RKO (cell line): ENCODE measurements at places on chromosomes 12 and 14.

GRCh38 chr12:4417455-4417854 is 28.2 kb downstream of the FGF6 start:
- no peak for DNase-seq

DNA sequence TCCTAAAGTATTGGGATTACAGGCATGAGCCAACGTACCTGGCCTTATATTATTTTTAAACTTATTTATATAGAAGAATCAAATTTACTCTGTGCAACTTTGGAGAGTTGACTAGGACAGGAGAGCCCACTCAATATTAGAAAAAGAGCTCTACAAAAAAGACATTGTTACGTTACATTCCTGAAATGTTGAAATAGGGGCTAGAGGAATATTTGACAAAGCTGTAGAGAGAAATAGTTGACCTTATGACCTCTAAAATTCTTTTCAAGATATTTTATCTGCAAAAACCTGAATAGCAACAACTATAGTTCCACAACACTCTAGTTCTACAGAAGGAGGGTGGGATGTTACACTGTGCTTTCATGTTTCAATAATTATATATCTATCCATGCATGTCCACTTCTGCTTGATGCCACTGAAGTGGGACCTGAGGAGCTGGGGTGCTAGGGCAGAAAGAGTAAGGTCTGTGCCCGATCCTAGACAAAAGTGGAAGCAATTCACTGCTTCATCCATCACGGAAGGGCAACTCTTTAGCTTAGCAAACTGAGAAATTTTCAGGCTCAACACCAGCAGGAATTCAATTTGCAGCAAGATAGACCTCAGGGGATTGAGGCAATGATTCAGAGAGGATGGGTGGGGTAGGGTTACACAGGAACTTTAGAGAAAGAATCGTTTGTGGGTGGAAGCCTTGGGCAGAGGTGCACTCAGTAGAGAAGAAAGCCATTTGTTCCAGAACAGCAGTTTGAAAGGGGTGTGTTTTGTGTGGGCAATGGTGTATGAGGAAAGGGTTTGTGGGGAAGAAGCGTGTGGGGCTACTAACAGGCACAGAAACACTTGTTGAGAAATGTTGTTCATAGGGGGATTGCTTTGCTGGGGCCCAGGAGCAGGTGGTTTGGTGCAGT is 16.0 kb upstream of the RNASE10 start:
- DNase-seq, result no peak

DNA sequence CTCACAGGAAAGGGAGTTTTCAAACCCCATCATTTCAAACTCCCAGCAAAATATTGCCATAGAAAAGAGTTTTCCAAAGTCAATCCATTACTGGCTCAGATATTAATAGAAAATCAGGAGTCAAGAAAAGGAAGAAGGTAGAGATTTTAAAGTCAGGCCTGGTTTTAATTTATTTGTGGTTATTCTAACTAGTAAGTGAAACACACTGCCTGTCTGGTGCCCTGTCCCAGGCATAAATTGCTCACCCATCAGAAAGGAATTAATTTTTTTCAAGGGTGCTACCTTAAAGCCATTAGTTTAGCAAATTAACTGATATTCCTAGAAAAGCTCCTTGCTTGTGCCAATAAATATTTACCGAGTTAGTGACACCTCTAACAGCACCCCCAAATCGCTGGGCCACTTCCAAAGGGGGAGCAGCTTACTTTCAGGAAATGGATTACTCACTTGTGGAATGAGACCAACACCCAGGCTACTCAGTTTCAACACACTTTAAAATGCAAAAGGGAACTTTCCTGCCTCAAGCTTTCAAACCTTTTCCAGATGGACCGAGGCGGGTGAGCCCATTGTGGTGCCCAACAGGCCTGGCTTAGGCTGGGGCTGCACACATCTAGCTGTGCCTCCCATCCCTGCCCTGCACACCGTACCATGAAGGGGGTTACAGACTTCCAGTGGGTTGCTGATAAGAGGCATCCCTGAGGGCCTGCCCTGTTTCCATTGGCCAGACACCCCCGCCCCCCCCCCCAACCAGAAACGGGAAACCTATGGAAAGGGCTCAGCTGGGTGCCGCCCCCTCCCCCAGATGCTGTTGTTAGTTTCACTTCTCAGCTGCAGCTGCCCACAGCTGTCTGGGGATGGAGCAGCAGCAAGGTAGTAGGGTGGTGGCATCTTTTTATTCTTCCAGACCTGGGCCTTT is 117.2 kb downstream of the SAMD4A start:
- DNase-seq, result no peak

DNA sequence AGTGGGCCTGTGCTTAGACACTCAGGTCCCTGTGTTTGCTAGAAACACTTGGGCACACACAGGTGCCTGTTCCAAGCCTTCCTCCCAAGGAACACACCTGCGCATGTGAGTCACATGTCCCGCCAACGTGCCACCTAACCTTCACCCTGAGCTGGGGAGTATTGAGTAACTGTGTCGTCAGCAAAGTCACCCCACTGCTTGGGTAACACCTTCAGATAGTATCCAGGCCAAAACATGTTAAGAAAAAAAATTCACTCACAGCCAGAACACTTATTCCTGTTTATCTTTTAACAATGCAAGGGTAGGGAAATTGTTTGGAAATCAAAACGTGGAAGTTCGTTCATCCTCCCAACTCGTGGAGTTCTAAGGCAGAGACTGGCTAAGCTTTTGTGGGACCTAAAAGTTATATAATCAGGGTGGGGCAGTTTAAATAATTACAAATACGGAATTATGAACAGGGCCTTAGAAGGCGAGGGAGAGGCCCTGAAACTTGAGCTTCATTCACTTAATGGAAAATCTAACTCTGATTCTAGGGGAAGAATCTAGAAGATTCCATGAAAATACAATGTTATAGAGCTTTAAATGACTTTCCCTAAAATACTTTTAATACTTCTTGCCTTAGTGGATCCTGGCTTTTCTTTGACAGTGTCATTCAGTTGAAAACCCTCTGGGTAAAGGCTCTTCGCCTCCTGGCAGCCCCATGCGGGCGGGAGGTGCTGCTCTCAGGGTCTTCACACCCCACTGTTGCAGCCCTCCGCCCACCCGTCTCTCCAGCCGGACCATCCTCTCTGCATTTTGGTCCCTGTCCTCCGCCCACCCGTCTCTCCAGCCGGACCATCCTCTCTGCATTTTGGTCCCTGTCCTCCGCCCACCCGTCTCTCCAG is 30.3 kb upstream of the ADIPOR2 start:
- no peak for DNase-seq

DNA sequence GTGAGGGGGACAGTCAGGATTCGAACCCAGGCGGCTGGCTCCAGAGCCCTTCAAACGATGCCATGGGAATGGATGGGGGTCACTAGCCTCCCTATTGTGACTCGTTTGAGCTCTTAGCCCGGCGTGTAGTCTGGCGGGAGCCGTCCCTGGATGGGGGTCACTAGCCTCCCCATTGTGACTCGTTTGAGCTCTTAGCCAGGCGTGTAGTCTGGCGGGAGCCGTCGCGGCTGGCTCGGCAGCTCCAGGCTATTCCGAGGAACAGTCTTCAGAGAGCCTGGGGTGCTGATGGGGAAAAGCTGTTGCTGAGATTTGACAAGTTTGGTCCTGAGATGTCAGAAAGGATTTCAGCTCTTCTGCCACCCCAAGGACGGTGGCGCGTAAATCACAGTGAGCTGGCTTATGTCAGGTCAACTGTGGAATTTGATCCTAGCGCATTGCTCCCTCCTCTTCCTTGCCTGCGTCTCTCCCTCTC is 58.3 kb downstream of the CALM1 start:
- DNase-seq, result no peak

DNA sequence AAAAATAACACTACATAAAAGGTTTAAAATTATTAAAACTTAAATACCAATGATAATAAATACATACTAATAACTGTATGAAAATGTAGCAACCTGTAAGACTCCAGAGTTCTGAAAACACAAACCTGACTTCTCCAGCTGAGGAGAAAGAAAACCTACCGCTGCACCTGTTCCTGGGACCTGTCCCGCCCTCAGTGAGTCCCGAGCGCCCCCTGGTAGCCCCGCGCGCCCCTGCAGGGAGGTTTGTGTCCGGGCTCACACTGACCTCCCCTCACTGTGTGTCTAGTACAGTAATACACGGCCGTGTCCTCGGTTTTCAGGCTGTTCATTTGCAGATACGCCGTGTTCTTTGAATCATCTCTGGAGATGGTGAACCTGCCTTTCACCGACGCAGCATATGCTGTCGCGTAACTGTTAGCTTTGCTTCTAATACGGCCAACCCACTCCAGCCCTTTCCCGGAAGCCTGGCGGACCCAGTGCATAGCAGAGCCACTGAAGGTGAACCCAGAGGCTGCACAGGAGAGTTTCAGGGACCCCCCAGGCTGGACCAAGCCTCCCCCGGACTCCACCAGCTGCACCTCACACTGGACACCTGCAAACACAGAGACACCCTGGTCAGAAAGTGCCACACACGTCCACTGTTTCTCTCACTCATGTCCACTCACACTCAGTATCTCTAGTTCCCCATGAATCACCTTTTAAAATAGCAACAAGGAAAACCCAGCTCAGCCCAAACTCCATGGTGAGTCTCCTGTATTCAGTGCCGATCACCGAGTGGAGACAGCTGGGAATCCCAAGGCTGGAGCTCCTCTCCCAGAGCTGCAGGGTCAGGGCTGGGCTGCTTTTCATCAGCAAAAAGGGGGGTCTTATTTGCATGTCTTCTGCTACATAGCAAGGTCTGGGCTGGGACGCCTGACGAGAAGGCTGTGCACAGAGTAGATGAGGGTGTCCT is 1276.3 kb downstream of the TMEM121 start:
- no peak for DNase-seq

DNA sequence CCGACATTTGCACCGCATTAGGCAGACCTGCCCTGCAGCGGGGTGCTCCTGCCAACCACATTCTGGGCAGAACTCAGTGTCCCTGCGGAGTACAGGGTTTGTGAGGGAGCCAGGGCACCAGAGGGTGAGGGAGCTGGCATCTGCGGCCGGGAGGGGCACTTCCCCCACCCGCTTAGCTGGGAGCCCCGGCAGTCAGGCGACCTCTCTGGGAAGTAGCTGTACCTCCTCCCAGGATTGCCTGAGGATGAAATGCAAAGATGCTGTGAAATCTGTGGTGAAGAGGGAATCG is 58.6 kb downstream of the ANKRD9 start:
- no peak for DNase-seq
